ENCODE measurements at places on chromosomes 7 and 10.
A peak's percentile ranks its signal among the peaks of the same experiment; 100 is the strongest.

DNA sequence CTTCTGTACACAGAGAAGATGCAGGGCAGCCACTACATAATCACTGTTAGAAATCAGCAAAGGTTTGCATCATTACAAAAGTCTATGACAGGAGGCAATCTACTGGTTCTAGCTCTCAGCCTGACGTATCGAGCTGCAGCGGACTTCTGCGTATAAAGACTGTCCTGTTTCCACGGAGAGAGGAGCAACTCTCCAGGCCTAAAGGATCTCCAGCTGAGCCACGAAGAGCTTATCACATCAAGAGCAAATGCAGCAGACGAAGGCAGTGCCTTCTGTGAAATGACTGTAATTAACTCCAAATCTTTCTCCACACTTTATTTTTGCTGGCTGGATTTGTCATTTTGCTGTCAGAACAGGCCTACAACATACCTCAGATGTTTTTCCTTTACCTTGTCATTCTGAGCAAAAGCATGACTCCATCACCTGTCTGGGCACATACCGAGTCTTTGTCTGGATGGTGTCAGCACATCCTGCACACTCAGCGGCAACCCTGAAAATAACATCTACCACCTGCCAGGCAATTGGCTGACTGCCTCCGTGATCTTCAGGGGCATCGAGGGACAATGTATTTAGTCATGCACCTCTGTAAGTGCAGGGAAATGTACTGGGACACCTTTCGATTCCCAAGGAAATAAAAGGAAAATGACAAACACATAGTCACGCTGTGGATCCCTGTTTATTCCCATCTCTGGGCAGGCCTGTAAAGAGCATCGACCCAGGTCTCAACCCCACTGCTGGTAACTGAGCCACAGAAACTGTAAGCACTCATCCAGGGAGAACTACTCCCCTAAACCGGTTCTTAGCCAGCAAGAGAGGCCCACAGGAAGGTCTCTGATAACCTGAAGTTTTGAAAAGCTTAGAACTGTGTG lies 26.3 kb upstream of the SH3PXD2A start:
- peak; percentile 77 for DNase-seq

GRCh38 chr7:19470031-19470430 lies 238.8 kb downstream of the POLR1F start:
- no peak for DNase-seq

DNA sequence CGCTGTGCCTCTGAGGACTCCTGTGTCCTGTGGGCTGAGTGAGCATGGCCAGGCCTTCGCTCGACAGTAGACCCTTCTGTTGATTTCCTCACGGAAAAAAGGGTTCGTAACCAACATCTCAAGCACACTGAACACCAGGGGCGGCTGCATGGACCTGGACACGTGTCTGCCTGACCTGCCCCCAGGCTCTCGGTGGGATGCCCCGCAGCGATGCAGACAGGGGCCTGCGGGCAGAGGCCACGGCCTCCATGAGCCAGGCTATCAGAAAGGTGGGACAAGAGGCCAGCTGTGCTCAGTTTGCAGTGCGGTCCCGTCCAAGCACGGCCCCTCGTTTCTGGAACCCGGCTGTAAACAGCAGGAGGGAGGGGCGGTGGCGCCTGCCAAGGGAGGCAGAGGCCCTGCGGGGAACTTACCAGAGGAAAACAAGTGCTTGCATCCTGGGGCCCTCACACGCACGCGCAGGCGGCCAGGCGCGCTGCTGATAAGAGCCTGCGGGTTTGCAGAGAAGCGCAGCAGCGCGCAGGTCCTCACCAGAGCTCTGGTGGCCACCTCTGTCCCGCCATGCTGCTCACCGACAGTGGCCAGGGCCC lies 10.6 kb downstream of the GPR146 start:
- peak; percentile 78 for DNase-seq

DNA sequence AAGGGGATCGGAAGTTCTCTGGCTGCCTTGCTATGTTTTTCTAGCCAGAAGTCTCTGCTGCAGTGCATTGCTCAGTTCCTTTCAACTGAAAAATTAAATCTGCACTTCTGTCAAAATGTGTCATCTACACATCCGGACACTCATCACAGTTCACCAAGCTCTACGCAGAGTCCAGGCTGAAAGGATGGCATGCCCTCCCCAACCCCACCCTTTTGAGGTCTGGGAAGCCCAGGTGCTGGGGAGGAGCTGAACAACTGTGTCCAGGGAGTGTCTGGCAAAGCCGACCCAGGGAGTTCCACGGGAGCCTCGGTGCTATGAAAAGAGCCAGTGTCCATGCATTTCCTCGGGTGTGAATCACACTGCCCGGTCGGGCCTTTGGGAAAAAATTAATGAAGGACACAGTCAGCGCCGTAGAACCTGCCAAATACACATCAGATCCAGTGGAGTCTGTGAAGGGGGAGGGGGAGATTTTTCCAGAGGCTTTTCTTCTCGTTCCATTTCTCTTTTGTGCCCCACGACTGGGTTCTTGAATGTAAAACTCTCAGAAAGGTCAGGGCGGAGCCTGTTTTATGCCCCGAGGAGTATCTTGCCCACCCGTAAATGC lies 757 bp upstream of the PALS2 start:
- DNase-seq: no peak

DNA sequence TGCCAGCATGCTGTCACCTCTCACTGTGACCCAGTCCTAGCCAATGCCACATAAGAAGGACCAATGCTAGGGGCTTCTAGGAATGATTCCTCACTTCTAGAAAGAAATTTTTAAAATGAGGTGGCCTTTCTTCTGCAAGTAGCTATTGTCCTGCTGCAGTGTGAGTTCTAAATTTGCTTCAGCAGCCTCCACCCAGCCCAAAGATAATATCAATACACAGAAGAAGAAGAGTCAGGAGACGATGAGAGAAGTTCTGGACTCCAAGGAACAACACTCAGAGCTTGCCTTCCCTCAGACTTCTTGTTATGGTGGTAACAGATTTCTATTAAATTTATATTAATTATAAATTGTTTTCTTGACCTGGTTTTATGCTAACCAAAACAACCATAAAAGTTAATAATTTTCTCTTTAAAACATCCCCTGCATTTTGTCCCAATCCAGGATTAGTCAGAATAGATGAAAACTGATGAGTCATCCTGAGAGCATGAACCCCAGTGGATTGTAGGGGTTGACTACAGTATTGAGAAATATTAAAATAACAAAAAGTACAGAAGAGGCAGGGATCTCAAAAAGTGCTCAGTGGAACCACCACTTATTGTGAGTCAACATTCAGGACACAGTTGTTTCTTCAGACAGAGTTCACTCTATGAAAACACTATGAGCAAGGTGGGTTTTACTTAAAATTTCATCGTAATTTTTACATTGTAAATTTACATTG lies 29.6 kb upstream of the AKR1C2 start:
- DNase-seq: no peak

DNA sequence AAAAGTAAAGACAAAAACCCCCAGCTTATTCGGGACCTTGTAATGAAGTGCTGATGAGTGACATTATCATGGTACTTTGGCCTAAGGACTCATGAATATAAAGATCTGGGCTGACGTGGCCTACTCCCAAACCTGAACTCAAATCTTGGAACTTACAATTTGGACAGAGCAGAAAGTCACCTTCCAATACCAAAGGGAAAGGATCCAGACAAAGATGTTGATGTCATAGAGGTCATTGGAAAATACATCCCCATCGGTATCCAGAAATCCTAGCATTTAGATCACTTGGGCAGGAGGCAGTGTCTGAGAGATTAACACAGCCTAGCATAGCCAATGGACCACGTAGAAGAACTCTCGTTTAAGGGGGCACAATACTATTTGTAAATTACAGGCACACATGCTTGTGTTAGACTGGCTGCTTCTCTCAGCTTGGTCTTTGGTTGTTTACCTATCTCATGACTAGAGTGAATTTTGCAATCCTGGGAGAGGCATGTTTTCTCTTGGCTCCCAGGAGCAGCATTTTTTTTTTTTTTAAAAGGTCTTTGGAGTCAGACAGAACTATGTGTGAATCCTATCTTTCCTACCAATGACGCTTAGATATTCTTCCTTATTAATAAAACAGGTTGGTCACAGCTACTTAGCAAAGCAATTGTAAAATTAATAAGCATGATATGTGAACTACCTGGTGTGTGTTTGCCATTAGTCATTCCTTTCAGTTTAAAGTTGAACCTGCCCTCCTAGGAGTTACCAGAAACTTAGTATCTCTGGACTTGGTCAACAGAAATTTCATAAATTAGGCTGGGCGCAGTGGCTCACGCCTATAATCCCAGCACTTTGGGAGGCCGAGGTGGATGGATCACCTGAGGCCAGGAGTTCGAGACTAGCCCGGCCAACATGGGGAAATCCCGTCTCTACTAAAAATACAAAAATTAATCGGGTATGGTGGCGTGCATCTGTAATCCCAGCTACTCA lies 27.8 kb upstream of the MRPS33 start:
- no peak for DNase-seq

DNA sequence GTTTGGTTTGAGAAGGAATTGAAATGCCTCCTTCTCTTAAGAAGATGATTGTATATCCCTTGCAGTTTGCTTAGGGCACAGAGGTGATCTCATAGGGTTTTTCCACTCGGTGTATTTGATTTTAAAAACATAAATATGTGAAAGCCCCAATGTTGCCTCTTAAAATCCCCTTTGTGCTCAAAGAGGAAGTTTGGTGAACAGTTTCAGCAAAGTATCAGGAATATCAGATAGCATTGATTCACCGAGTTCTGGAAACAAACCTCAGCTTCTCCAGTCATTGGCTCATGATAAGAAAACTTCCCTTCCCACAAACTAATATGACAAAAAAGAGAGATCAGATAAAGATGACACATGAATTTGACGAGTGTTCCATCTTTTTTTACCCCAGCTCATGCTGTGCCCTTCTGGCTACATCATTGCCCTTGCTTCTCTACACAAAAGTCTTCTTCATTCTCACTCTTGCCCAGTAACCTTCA lies 20.1 kb upstream of the SMNDC1 start:
- no peak for DNase-seq

DNA sequence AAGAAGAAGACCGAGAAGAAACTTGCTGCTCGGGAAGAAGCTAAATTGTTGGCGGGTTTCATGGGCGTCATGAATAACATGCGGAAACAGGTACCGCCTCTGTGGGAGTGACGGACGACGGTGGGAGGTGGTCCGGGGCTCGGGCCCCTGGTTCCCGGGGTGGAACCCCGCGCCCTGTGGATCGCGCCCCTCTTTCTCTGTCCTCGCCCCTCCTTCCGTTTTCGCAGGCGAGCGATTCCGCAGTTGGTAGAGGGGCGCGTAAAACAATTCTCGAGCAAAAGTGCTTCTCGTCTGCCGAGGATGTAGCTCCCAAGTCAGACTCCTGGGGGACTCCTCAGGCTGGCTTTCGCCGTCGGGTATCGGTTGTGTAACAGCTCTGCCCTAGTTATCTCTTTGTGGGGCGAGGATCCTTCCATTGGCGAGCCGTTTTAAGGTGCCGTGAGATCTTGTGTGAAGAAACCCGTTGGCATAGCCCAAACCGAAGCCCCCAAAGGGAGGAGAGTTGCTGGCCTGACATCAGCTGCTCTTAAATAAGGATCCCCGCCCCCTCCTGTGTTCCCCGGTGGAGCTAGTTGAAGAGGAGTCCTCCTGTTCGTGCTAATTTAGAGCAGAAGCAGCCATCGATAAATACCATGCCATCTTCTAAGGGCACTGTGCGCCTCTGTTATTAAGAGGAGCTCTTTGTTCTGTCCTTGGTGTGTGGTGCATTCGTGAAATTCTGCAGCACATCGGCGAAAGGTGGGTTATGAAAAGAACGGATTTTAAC lies 655 bp downstream of the KLHL7 start:
- DNase-seq: peak; percentile 52

DNA sequence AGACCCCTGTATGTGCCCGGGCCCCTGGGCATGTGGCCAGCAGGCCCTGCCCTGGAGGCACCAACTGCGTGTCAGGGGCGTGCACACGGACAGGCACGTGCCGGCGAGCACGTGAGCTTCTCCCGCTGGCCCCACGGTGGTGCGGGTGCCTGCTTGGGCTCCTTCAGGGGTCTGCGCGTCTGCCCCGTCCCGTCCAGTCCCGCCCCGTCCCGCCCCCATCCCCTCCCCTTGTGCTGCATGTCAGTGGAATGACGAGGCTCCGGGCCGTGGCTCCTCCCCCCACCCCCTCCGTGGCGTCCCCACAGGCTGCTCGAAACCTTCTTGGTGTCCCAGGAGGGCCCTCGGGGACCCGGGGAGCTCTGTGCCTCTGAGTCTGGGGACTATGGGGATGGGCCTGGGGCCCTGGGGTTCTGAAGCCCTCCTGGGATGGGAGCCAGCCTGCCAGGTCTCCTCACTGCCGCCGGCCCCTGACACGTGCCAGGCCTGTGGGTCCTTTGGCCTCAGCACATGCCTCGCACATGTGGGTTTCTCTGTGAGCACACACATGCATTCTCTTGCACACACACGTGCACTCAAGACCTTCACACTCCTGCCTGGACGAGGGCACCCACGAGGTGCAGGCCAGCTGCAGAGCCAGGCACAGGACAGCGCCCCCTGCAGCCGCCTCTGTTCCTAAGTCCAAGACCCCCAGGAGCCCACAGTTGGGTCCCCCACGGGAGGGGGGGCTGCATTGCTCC lies 27.5 kb upstream of the AMZ1 start:
- DNase-seq: no peak

GRCh38 chr10:96053985-96054384 lies 10.6 kb downstream of the CCNJ start:
- no peak for DNase-seq

DNA sequence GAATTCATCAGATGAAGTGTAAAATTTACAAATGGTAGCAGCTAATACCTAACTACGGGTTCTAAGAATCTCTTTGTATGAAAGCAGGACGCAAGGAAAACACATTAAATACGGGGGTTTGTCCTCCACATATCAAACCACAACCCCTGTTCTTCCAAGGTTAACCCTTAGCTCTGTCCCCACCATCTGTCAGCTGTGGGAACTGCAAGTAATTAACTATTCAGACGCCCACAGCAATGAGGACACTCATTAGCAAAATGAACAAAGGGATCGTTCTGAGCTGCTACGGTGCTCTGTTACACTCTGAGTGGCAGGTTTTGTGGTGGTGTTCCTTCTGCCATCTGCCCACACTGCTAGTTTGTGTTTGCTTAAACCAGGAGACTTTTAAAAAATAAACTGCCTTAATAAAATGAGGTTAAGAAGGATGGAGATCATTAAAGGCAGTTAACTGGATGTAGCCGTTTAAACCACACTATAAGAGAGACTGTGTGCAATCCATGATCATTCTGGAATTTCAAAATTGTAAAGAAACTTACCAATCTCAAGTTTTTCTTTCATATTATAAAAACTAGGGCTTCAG lies 51.4 kb downstream of the C10orf67 start:
- DNase-seq: peak; percentile 24

DNA sequence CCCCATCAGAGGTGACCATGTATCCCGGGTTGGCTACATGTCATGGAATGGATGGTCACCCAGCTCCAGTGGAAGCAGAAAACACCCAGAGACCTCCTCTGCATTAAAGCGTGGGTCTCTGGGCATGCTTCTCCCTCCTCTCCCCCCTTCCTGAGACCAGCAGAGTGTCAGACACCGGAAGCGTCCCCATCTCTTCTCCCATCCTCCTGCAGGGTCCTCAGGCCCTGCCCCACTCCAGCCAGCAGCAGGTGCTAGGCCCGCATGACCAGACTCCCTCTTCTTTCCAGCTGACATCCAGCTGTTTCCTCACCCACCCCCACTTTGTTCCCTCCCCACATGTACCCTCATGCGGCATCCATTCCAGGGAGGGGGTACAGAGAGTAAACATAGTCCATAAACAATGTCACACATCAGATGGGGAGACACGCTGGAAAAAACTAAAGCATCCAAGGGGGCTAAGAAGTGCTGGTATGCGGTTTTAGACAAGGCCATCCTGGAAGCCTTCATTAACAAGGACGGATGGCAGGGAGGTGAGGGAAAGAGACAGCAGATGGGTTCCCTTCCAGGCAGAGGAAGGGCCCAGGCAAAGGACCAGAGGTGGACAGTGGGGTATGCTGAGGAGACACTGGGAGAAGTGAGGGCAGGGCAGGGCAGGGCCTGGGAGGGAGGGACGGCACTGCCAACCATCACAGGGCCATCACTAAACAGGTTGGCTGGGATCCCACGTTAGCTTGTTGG lies 12.5 kb upstream of the SLC18A3 start:
- no peak for DNase-seq

Measured in DMS153 (cell line).